ENCODE measurements at places on chromosomes 2 and 18.

DNA sequence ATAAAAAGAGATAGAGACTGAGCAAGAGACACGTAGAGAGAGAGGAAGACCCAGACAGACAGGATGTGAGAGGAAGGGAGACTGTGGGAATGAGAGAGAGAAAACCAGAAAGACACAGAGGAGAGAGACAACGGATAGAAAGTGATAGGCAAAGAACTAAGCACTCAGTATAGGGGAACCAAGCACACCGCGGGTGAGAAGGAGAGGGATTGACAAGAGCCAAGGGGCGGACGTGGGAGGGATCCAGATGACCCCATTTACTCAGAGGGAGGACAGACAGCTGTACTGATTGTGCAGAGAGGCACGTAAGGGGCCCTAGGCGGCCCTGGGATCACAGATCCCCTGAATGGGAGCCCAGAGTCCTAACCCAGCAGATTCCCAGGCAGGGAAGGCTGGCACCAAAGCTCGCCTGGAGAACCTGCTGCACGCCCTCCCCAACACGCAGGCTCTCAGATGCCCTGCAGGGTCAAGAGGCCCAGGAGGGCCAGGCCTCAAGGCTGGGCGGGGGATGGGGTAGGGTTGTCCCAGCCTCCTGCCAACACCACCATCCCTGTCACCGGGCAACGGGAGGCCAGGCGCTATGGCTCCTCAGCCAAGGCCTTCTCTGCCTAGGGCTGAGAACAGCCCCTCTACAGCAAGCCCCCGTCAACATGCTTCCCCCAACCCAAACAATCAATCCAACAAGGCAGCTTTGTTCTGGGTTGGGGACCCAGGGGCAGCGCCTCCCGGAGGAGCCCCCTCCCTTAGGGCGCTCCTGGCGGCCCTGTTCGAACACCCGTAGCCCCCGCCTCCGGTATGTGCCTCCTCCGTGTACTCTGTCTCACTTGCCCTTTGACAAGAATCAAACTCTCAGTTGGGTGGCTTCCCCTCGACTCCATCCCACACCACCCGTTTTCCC is 579 bp downstream of the LOXL3 start:
- DNase-seq: no peak

- no peak for DNase-seq
These were observed 112.0 kb downstream of the GULP1 start for GRCh38 chr2:188403676-188404075.

DNA sequence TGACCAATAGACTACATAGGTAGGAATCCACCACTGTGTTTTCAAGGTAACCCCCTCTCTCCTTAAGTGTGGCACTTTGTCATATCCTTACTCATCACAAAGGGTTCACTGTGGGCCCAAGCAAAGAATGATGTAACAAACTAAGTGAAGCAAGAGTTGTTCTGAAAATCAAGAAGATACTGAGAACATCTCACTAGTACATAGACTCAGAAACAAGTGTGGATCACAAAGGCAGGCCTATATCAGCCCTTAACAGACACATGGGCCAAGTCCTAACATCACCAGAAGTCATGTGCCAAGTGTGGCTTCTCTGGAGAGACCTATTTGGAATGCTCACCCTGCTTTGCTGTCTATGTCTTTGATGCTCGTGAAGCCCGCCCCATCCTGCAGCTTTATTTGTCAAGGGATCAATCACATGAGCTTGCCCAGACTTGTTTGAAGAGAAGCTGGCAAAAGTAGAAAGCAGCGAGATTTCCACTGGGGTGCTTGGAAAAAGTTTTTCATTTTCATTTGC is 131.2 kb upstream of the TTC39C start:
- no peak for DNase-seq

GRCh38 chr2:236309669-236310029 is 45.4 kb upstream of the ASB18 start:
- peak; percentile 1 for DNase-seq

- DNase-seq: no peak
These were observed 45.9 kb upstream of the RHOB start for GRCh38 chr2:20400787-20401488.

- DNase-seq: peak; percentile 84
These were observed 770 bp downstream of the NBAS start for GRCh38 chr2:15560140-15560987.

DNA sequence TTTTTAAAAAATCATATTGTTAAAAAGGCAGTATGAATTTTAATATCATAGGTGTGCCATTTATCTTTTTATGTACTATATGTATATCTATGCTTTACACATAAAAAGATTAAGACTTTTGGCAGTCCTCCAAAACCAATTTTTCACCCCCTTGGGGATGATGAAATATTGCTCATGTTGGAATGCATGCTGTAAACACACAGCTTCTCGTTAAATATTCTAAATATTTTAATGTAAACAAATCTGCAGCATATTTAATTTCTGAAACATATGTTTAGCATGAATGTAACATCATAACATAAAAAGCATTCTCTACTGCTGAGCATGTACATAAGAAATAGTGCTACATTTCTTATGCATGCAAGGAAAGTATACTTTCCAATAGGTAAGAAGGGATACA is 484.3 kb upstream of the LRATD1 start:
- DNase-seq: peak; percentile 88

DNA sequence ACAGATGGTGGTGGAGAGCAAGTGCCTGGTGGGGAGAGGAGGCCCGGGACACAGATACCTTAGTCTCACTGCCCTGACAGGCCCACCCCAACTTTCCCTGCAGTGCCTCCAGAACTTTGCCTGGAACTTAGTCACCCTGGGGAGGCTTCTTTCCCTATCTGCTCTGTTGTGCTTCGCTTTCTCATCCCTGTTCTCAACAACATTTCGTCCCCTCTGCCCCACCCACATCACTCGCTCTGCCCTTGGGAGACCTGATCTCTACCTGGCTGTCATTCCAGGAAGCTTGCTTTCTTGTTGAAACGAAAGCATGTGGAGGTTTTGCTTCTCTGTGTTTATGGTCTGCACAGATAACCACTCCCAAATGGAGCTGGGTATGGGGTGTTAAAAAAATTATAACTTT is 93.8 kb downstream of the PRKCE start:
- no peak for DNase-seq

DNA sequence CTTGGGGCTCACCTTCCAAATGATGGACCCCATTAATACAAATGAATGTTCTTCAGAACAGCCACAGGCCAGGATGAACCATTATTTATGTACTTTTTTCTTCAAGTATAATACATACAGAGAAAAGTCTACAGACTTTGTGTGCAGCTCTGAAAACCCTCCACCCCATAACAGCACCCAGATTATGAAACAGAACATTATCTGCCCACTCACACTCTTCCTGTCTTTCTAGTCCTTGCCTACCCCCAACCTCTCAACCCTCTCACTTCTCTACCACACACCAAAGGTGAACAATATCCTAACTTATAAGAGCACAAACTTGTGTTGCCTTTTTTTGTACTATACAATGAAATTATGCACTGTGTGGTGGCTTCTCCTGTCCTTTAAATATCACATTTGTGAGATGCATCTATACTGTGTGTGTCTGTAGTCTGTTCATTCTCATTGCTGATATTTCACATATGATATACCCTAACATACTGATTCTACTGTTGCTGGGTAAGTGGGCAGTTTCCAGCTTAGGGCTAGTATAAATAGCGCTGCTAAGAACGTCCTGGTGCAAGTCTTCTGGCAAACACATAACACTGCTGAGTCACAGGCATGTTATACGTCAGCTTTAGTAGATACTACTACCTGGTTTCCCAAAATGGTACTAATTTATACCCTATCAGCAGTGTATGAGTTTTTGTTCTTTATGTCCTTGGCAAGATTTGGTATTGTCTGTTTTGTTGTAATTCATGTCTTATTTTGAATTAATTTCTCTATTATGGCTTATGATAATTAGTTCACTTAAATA is 1.0 kb upstream of the NPHP1 start:
- DNase-seq: no peak

DNA sequence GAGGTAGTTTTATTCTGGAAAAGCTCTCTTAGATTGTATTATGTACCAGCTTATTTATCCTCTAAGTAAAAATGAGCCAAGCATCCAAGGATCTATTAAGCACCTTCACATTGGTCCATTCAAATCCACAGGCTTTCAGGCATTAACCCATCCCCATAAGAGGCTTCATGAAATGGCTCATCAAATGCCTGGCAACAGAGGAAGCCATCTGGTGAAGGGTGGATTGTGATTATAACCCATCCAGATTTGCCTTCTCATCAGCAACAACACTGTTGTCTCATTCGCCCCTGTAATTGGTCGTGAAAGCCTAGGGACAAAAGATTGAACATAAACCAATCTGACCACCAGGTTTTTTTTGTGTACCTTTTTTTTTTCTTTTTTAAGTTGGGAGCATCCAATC is 134.3 kb upstream of the TACR1 start:
- DNase-seq: no peak

DNA sequence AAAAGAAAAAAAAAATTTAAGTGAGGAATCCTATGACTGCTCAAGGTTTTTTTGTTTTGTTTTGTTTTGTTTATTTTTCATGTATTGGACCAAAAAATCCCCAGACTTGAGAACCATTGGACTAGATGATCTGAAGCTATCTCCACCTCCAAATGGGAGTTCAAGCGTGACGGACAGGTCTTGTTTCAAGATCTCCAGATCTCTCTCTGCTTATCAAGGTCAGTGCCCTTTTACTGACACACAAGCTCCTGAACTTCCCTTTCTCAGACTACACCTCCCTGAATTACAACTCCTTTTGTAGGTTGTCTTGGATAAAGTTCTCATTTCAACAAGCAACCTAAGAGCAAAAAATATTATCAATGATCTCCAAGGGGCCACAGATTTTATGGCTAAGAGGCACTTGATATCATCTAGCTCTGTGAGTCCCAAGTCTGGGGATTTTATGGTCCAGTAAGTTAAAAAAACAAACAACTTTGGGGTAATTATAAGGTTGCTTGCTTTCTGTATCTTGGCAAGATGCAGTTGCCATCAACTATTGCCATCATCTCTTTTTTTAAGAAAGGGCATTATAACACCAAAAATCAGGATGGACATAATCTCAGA is 396.0 kb upstream of the ATP5MC3 start:
- DNase-seq: peak; percentile 19

- no peak for DNase-seq
These were observed 54.9 kb downstream of the EPHA4 start for GRCh38 chr2:221517146-221517695.

DNA sequence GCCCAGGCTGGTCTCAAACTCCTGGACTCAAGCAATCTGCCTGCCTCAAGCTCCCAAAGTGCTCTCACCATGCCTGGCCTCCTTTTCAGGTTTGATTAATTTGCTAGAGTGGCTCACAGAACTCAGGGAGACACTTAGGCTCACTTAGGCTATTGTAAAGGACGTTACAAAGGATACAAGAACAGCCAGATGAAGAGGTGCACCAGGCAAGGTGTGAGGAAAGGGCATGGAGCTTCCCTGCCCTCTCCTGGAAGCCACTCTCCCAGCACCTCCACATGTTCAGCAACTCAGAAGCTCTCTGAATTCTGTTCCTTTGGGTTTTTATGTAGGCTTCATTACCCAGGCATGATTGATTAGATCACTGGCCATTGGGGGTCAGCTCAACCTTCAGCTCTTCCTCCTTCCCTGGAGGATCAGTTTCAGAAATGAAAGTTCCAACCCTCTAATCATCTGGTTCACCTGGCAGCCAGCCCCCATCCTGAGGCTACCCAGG is 78.7 kb upstream of the RGPD5 start:
- DNase-seq: no peak

DNA sequence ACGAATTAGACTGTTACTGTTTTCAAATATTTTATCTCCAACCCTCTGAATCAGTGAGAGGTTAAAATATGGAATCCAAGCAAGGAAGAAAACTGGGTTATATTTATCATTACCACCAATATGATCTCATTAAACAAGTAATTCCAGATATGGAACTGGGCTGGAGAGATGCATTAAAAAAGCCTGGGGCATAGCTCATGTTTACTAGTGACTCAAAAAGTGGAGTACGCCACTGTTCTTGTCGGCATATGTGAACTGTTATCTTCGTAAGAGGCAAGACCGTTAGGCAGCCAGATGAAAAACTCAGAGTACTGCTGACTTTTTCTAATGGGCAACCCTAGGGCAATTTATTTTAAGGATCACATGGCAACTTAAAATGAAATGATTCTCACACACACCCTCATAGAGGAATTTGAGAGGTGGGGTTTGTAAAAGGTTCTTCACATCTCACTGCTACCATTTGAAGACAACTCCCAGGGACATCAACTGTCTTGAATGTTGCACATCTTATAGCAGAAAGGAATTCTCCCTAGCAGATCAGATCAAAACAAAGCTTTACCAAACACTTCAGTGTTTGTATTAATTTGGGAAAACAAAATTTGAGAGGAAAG is 105.2 kb upstream of the TFCP2L1 start:
- DNase-seq: no peak

GRCh38 chr18:48924630-48925490 is 25.9 kb downstream of the SMAD7 start:
- DNase-seq: peak; percentile 70

DNA sequence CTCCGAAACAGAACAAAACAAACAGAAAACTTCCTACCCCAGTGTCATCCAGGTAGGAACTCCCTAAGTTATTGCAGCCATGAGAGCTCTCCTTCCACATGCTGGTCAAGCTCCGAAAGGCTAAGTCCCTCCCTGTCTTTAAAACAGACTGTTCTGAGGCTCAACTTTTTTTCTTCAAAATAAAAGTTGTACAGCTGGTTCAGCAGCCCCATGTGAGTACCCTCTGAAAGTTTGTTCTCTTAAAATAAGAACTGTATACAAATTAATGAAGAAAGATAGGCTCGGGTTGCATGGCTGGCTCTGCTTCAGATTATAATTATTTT is at the start of gene PDE1A:
Gene PDE1A, minus strand, starts transcription at position 119 of the 323 bp plus-strand sequence.
- no peak for DNase-seq

GRCh38 chr2:173979751-173980351 is 14.7 kb upstream of the SP3 start:
- DNase-seq: no peak

DNA sequence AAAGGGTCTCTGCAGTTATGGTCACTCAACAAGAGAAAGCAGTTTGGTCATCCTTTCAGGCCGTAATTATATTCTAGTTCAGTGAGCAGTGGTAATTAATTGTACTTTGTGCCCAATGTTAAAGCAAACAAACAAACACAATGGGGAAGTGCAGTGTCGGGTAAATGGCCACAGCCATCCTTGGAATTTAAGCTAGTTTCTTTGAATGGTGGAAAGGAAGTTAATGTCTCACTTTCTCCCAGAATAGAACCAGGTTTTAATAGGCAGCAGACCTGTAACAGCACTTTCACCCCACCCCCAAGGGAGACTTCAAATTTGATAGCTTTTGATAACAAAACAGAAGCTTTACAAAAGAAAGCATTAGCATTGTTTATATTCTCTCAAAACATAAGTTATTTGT is 20.0 kb upstream of the ITGAV start:
- peak; percentile 54 for DNase-seq

- no peak for DNase-seq
These were observed 472.6 kb upstream of the CELF4 start for GRCh38 chr18:38038242-38038641.

GRCh38 chr2:55049043-55049820 is 1.0 kb downstream of the RTN4 start:
- peak; percentile 88 for DNase-seq

- no peak for DNase-seq
These were observed 870.8 kb upstream of the ID2 start for GRCh38 chr2:7811073-7811472.

- no peak for DNase-seq
These were observed 31.2 kb upstream of the ROCK2 start for GRCh38 chr2:11375689-11376027.

GRCh38 chr2:149261692-149262091 is 68.7 kb upstream of the LYPD6 start:
- DNase-seq: no peak

- no peak for DNase-seq
These were observed at the start of gene RESP18 for GRCh38 chr2:219332542-219332941. TSS of gene RESP18 (minus strand) at chr2:219332744.

Measured in OCI-M1 (cell line).